ENCODE measurements at places on chromosomes 11 and 22.

DNA sequence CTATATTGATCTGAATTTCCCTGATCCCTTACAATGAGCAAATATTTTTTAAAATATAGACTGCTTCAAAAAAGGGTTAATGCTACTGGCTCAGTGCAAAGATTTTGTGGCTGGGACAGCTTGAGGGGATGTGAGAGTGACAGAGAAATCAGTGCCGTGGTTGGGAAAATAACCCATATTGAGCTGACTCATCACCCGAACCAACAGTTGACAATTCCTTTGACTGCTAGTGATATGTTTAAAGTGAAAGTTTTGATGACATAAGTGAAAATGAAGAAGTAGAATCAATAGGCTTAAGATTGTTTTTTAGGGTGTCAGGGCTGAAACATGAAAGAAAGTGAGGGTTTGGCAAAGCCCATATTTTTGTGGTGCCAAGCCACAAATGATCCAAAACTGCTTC is 257.1 kb upstream of the TENM4 start:
- DNase-seq, result no peak

DNA sequence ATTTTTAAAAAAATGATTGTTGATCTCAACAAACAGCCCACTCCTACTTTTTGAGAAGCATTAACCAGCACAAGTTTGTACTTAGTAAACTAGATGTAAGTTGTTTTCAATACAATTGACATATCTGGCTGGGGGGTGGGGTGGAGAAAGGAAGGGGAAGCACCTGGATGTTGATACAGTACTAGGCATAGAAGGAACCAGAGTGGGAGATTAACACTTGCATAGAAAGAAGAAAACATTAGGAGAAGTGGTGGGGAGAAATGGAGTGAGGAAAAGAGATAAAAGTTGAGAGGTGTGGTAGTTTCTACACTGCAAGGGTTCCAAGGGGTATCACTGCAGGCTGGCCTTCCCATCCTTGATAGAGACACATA is 10.6 kb upstream of the GAB2 start:
- DNase-seq, result no peak

GRCh38 chr22:48719978-48720661 is 1107.6 kb downstream of the BRD1 start:
- no peak for DNase-seq

DNA sequence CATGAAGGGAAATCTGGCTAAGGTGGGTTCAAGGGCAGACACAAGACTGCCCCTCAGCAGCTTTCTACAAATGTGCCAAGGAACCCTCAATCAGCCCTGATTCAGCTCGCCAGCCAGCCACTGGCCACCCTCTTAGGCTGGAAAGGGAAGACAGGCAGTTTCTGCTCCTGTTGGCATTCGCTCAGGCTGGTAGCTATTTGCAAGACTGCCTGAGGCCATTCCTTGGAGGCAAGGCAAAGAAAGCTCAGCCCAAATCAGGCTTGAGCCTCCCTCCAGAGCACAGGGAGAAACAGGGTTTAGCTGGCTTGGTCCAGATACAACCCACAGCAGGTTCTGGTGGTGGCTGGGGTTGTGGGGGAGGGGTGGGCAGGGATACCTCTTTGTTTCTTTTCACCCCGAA is 19.2 kb downstream of the TP53I11 start:
- DNase-seq, result no peak

GRCh38 chr11:120662071-120662676 is 150.6 kb downstream of the GRIK4 start:
- no peak for DNase-seq

- DNase-seq, result no peak
Measured at GRCh38 chr22:44172370-44173108, 8.2 kb upstream of the PARVG start.

- DNase-seq, result no peak
Measured at GRCh38 chr11:128465946-128466705, 121.2 kb downstream of the ETS1 start.

GRCh38 chr11:126598344-126599216 is 243.1 kb downstream of the ST3GAL4 start:
- DNase-seq, result no peak

DNA sequence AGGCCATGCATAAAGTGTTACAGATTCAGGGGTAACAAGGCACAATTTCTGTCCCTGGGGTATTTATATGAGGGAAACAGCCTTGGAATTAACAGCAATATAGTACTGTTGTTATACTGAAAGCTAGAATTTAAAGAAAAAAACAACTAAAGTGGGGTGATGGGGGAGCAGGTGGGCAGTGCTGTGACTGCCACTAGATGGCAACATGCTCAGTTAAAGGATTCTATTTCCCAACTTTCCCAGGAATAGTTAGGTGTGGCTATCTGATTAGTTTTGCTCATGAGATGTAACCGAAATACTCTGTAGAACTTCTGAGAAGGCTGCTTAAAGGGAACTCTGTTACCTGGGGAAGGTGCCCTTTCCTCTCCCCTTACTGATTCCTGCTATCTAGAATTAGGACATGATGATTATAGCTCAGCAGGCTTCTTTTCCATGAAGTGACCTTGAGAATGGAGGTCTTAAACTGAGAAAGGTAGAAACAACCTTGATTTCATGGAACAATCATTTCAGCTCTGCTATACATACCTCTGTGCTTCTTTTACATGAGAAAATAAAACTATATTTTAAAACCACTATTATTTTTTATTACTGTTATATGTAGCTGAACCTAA is 102.6 kb downstream of the RELT start:
- DNase-seq, result no peak

GRCh38 chr11:112044961-112045360 is 19.8 kb downstream of the DLAT start:
- no peak for DNase-seq
